Hematopoietic multipotent progenitor cell treated with erythropoietin and hydrocortisone succinate and interleukin-3 and kit ligand, for 17 days (in vitro differentiated cells): ENCODE measurements at places on chromosomes 12 and 14.

- no peak for DNase-seq
These were observed 11.3 kb upstream of the EML5 start for GRCh38 chr14:88804035-88804434.

- no peak for DNase-seq
These were observed 127.4 kb upstream of the PRMT8 start for GRCh38 chr12:3363608-3364007.

DNA sequence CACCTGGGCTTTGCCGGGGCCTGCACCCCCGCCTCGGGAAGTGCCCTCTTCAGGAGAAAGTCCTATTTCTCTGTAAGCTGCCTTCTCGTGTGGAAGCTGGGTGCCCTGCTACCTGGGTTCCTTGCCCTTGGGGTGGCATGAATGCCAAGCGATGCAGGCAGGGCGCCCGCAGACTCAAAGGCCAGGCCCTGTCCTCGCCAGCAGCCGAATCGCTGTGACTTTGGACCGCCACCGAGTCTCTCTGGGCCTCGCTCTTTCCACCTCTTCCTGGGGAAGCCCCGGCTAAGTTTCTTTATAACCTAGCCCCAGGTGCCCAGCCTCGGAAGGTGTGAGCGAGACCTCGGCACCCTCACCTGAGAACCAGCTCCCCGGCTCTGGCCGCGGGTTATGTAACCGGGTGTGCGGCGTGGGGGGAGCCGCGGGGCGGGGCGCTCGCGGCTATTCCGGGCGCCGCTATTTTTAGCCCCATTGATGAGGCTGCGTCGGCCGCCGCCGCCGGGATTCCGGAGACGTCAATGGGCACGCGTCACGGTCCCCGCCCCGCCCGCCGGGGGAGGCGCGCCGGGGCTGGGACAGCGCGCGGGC is 14.6 kb upstream of the NR4A1 start:
- DNase-seq, result no peak

GRCh38 chr12:77120156-77121085 is 55.1 kb upstream of the E2F7 start:
- DNase-seq, result no peak

DNA sequence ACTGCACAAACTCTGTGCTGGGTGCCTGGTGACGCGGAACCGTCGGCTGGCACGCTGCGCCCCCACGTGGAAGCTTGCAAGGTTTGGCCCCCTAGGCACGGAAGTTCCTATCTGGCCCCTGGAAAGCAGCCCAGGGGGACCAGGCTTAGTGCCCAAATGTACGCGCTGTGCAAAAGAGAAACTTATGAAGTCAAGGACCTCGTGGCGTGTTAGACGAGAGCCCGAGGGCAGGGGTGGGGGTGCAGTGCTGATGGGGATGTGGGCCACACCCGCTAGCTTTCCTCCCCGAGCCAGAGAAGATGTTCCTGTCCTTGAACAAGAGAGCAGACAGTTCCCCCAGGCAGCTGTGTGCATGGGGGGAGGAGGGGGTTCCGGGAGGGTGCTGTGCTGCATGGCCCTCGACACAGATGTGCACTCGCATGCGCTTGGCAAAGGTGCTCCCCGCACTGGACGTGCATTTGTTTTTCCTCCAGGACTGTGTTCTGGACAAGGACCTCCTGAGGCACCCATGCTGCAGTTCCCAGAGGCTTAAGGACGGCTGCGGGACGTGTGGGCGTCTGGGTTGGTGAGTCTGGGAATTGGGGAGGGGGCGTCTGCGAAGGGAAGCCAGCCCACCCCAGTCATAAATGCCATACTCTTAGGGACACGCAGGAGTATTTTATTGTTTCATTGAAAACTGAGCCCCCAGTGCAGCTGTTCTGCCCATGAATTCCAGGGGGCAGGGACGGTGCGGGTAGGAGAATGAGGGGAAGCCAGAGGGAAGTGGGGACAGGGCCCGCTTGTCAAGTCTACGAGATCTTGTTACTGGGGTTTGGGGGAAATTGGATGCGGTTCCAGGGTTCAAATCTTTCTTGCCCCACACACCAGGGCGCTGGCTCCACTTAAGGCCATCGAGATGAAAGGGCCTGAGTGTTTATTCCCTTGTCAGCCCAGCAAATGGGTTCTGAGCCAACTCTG is 80.0 kb downstream of the NTF3 start:
- DNase-seq, result no peak

DNA sequence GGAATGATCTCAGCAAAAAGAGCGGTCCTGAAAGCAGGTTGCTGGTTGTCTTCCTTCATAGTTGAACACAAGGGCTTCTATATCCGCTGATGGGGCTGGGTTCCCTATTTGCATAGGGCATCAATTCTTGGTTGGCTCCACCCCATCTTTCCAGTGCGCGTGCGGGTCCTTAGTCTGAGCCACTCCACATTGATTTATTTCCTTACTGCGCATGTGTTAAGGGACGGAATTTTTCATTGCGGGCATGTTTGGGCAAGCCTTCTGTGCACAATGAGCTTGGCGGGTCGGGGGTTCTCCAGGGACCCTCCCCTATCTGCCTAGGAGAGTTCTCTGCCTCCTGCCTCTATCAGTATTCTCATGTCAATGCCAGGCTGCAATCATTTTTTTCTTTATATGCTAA is 21.2 kb upstream of the DLGAP5 start:
- no peak for DNase-seq

DNA sequence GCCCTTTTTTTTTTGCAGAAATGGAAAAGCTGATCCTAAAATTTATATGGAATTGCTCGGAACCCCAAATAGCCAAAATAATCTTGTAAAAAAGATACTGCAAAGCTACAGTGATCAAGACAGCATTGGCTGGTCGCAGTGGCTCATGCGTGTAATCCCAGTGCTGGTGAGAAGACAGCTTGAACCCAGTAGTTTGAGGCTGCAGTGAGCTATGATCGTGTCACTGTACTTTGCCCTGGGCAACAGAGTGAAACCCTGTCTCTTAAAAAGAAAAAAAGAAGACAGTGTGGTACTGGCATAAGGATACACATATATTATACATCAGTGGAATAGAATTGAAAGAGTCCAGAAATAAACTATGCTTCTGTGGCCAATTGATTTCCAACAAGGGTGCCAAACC is 5.4 kb downstream of the ITGB7 start:
- no peak for DNase-seq

DNA sequence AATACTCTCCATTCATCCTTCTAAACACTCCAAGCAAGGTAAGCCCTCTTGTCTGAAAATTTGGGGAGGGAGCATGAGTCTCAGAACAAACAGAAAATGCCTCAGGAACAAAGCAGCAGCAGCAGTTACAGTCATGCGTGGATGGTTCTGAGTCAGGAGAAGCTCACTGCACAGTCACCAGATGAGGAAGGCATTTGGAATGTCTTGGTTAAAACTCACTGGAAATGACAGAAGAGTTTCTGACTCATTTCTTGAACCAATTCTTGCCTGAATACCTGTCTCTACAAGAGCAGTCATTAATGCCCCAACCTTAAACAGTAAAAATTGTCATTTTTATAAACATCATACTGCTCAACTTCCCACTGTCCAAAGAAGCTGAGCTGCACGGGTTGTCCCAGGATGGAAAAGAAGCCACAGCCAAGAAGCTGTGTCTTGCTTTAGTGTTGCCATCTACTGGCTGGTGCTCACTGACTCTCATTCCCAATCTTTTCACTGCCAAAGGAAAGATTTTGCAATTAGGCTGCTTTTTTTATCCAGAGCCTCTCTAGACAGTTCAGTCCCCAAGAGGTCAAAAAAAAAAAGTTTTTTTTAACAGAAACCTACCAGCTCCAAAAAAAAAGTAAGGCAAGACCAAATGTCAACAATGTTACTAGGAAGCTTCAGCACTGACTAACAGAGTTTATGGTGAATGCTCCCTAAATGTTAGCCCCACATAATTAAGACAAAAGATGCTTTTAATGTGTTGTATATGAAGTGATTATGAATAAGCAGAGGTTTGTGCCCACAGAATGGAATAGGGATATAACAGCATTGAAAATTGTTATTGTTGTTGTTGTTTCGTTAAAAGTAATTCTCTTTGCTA is 40.4 kb downstream of the KICS2 start:
- DNase-seq, result no peak

DNA sequence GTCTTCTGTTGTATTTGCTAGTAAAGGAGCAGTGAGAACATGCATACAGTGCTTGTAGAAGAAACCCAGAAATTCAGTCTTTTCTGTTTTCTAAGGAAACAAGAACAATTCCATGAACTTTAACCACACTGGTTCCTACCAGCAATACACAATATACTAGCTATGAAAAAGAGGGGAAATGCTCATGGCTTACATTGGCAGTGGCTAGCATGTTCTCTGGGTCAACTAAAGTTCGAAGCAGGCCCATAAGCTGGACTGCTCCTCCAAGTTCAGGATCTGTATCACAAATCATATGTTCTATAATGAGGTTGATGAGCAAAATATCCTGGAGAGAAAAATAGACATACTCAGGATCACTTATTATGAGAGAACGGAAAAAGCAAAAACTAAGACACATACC is 37.1 kb downstream of the PPP4R3A start:
- no peak for DNase-seq

- DNase-seq, result no peak
These were observed 114.5 kb downstream of the EGLN3 start for GRCh38 chr14:33836203-33836899.

GRCh38 chr14:58077621-58078020 is 74.4 kb downstream of the ARMH4 start:
- no peak for DNase-seq

DNA sequence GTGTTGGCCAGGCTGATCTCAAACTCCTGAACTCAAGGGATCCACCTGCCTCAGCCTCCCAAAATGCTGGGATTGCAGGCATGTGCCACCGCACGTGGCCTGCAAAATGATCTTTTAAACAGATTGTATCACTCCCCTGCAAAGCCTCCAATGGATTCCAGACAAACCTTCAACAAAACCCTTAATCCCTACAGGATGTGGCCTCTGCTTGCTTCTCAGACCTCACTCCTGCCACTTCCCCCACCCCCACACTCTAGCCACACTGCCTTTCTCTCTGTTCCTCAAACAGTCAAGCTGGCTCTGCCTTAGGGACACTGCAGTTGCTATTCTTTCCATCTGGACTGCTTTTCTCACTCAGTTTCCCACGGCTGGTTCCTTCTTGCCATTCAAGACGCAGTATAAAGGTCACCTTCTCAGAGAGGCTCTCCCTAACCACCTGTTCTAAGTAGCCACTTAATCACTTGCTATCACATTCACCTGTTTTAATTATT is 47.3 kb upstream of the TMED10 start:
- DNase-seq, result no peak

DNA sequence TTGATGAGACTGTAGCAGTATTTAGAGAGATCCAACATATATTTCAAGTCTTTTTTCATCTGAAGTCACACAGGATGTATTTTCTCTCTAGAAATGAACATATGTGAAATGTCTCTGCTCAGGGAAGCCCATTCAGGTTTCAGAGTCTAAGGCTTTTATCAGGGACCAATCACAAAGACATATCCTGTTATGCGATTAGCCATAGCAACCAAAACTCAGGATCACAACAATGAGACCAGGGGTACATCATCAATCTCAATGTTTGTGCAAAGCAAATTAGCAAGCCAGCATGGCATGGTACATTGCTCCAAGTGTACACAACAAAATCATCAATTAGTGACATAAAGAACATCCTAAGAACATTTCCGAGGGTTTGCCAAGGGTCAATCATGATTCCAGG is 99.2 kb upstream of the AMN1 start:
- DNase-seq, result no peak

DNA sequence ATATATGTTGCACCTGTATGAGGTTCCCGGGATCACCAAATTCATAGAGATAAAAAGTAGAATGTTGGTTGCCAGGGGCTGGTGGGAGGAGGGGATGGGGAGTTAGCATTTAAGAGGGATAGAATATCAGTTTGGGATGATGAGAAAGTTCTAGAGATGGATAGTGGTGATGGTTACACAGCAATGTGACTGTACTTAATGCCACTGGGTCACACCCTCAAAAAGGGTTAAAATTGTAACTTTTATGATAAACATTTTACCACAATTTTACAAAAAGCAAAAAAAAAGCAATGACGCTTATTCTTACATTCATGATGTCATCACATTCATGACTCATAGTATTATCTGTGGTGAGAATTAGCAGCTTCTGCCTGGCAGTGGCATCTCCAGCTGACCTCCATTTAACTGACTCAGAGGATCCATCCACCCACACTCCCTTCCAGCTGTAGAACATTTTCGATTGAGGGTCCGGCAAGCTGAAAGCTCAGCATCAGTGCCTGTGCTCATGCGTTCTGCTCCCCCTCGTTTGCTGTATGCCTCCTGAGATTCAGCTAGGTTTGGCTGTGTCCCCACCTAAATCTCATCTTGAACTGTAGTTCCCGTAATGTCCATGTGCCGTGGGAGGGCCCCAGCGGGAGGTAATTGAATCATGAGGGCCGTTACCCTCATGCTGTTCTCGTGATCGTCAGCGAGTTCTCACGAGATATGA is 64.8 kb upstream of the TMEM260 start:
- no peak for DNase-seq

GRCh38 chr12:131521326-131521725 is 189.6 kb upstream of the SFSWAP start:
- DNase-seq, result no peak

GRCh38 chr14:98935921-98936320 is 336.1 kb downstream of the BCL11B start:
- DNase-seq, result no peak

DNA sequence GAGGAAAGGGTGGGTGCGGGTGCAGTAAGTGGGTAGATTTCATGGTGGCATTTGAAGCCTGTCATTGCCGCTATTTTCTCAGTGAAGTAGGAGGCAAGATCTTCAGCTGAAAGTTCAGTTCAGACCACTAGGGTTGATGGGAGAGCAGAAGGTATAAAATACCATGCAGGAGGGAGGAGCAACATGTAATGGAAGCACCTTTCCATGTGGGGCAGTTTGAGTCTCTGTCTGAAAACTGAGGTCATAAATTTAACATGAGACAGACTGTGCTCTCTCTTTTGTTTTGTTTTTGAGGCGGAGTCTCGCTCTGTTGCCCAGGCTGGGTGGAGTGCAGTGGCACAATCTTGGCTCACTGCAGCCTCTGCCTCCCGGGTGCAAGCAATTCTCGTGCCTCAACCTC is 22.7 kb downstream of the LRRC74A start:
- no peak for DNase-seq

DNA sequence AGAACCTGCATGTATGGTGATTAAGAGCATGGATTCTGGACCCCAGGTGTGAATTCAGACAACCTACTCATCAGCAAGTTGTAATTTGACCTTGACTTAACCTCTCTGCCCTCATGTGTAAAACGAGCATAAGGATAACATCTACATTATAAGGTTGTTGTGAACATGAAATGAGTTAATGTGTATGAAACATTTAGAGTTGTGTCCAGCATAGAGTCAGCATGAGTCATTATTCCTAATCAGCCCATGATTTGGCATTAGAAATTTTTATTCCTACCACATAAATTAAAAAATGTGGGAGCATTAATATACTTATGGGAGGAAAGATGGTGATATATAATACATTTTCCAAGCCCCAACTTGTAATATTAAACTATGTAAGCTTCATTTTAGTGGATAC is 95.9 kb upstream of the DDHD1 start:
- DNase-seq, result no peak

- no peak for DNase-seq
These were observed 41.6 kb downstream of the LRRC74A start for GRCh38 chr14:76867516-76868453.
